Omental fat pad (tissue), 4 donors: ENCODE measurements at places on chromosomes 2 and 18.

GRCh38 chr18:48977914-48978313, 27.1 kb upstream of the SMAD7 start:
- DNase-seq = no peak

GRCh38 chr18:10367836-10368235, 86.6 kb upstream of the APCDD1 start:
- DNase-seq = no peak

GRCh38 chr2:220512419-220512818, 885.0 kb downstream of the SLC4A3 start:
- no peak for DNase-seq

- DNase-seq = no peak
Measured at GRCh38 chr18:22342625-22343024, 75.1 kb downstream of the CTAGE1 start.

- no peak for DNase-seq
Measured at GRCh38 chr18:12597760-12598159, 60.1 kb downstream of the SPIRE1 start.

DNA sequence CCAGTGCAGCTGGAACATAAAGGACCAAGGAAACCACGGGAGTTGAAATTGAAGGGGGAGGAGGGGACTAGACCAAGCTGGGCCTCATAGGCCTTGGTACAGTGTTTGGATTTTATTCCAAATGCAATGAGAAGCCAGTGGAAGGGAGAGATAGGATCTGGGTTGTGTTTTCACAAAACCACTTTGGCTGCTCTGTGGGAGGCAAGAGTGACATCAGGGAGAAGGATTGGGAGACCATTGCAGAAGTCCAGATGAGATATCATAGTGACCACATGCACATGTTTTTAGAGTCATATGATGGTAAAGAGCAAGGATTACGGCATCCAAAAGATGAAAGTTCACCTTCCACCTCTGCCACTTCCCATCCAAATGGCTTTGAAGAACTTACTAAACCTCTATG, 210.2 kb downstream of the PAX3 start:
- no peak for DNase-seq

- no peak for DNase-seq
Measured at GRCh38 chr2:205471776-205472175, 210.5 kb upstream of the NRP2 start.

DNA sequence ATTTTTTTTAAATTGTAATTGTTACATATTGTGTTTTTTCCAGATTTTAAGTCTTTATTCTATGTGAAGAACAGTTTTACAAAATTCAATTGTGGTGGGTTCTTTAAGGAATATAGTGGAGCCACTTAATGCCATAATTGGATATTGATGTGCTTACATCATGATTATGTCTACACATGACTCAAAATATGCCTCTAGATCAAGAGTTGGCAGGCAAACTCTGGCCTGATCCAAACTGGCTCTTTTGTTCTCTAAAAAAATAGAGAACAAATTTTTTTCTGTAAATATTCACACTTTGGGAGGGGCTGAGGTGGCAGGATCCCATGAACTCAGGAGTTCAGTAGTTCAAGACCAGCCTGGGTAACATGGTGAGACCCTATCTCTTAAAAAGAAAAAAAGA, 8.3 kb downstream of the EHBP1 start:
- DNase-seq = no peak

GRCh38 chr18:2627821-2628276, 27.7 kb upstream of the SMCHD1 start:
- DNase-seq = no peak

- no peak for DNase-seq
Measured at GRCh38 chr18:11728249-11728648, 39.2 kb downstream of the GNAL start.

GRCh38 chr18:42268798-42269197, 313.8 kb downstream of the PIK3C3 start:
- no peak for DNase-seq

DNA sequence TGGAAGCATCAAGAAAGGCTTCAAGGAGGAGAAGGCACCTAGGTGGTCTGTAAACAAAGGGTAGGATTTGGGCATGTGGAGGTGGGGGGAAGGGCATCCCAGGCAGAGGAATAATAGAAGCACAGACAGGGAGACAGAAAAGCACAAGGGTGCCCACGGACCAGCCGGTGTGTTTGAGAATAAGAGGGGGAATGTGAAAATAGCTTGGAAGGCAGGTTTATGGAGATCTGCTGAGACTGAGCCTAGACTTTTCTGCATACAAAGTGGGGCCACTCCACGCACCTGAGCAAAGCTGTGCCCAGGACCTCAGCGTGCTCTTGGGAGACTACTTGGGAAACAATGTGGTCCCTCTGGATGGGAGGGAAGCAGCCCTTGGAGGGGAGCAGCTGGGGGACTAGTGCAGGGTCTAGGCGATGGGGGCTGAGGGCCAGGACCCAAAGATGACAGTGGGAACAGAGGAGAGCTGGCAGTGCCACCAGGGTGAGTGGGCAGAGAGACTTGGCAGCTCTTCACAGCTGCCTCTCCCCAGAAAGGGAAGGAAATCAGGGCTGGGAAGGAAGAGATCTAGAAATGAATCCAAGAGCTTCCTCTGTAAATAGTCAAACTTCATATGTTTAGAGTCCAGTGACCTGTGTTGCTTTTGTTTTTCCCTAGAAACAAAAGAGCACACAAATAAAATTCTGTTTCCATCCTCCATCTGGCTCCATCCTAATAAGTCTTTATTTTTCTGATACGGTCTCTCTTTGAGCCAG, 110.7 kb upstream of the SMAD7 start:
- no peak for DNase-seq

GRCh38 chr2:142112757-142113221, 18.0 kb downstream of the LRP1B start:
- DNase-seq = no peak

GRCh38 chr18:24402209-24402785, 4.7 kb upstream of the OSBPL1A start:
- no peak for DNase-seq

- no peak for DNase-seq
Measured at GRCh38 chr2:45483997-45484396, 127.1 kb downstream of the SRBD1 start.

DNA sequence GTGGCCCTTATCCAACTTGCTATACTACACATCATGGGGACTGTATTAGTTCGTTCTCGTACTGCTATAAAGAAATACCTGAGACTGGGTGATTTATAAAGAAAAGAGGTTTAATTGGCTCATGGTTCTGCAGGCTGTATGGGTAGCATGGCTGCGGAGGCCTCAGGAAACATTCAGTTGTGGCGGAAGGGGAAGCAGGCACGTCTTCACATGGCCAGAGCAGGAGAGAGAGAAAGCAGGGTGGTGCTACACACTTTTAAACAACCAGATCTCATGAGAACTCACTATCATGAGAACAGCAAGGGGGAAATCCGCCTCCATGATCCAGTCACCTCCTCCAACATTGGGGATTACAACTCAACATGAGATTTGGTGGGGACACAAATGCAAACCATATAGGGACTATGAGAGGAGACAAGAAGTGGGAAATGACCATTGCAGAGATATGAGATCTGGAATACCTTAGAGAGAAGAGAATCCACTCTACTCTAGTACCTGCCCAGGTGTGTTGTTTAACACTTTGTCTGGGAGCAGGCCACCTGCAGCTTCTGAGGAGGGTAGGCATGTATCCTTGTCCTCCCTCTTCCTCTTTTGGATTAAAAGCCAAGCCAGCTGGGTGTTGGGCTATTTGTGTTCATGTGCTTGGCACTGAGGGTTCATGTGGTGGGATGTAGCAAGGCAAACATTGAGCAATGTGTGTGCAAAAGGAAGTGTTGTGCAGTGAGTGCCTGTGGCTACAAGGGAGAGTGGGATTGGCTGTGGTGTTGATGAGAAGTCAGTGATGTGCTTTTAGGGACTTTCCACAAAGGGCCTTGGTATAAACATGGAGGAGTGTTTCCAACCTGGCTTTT, 22.8 kb downstream of the TTLL4 start:
- no peak for DNase-seq

GRCh38 chr18:9898792-9899549, 13.2 kb downstream of the TXNDC2 start:
- no peak for DNase-seq

DNA sequence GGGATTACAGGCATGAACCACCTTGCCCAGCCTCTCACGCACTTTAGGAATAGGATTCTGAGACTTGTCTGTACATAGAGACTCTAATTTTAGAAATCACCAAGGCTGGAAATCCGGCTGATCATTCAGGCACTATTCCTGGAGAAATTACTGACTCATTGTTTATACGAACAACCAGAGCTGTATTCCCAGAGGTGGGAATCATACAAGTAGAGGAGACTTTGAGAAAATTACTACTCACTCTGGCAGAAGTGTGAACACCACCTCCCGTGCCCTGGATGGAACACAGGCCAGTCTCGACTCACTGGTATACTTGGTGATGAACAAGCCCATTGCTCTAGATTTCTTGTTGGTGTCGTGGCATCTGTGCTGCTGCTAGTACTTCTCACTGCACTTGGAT, 5.8 kb upstream of the ADNP2 start:
- DNase-seq = no peak
